ENCODE measurements at places on chromosomes 1 and 21. TPM values are rescaled to one million over a fixed set of nuclear protein-coding genes. Genes with fewer than 3 reads are reported as not detected.

GJA4 gene
- total RNA-seq, result not detected

SPATA6 gene
- 4.8 TPM for total RNA-seq

HAO2 gene
- not detected for total RNA-seq

CELA2B gene
- not detected for total RNA-seq

DNA sequence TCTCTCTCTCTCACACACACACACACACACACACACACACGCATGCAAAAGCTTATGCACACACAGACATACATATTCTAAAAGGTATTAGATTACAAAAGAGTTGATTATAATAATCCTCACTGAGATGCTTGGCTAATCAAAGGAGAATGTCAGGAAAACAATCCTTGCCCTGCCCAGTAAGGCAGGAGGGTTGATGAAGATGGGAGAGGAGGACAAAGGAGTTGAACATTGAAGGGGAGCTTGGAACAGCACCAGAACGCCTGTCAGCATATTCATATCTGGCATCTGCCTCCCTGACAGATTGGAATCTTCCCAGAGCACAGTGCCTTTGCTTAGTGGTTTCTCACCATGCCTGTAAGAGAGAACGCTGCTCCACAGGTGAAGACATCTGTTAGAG lies 68.6 kb upstream of the PALMD start:
- H3K36me3 ChIP-seq, result no peaks in the 10 kb centered on the region
- H3K27ac ChIP-seq, result no peak overlapping the region
- no peak overlapping the region for H3K4me3 ChIP-seq
- no peak for DNase-seq

DNA sequence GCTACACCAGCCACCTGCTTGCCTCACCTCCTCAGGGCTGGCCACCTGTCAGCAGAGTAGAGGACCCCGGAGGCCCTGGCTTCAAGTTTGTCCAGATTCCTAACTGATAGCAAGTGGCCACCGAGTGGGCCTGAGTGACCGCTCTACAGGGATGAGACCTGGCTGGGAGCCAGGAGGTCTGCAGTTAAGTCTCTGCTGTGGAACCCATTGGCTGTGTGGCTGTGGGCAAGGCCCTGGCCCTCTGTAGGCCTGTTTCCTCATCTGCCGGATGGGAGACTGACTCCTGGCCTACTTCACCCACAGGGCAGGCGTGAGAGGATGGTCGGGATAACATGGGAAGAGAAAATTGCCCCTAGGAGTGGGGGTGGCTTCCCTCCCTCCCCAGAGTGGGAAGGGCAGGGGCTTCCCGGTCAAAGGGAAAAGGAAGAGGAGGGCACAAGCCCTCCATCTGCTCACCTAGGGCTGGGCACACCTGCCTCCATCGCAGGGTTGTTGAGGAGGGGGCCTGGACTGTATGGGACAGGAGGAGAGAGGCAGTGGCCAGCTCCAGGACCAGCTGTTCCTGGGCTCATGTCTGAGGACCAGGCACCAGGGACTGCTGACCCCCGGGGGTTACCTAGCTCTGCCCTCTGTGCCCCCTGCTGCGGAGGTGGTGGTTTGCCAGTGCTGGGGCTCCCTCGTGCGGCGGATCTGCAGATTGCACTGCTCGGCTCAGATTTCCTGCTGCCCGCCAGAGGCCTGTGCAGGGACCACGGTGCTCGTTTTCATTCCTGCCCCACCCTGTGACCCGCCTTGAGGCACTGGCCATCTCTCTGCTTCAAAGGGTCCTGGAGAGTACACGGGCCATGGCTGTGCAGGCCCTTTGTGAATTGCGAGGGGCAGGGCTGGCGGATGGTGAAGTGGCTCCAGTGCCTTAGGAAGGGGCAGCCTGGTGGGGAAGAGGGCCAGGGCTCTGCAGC lies 9.1 kb upstream of the MTFR1L start:
- peaks cover 18% of the 10 kb centered on the region for H3K4me1 ChIP-seq
- H3K27ac ChIP-seq, result no peak overlapping the region
- DNase-seq, result peak; percentile 81
- H3K27me3 ChIP-seq, result no peaks in the 10 kb centered on the region

DNA sequence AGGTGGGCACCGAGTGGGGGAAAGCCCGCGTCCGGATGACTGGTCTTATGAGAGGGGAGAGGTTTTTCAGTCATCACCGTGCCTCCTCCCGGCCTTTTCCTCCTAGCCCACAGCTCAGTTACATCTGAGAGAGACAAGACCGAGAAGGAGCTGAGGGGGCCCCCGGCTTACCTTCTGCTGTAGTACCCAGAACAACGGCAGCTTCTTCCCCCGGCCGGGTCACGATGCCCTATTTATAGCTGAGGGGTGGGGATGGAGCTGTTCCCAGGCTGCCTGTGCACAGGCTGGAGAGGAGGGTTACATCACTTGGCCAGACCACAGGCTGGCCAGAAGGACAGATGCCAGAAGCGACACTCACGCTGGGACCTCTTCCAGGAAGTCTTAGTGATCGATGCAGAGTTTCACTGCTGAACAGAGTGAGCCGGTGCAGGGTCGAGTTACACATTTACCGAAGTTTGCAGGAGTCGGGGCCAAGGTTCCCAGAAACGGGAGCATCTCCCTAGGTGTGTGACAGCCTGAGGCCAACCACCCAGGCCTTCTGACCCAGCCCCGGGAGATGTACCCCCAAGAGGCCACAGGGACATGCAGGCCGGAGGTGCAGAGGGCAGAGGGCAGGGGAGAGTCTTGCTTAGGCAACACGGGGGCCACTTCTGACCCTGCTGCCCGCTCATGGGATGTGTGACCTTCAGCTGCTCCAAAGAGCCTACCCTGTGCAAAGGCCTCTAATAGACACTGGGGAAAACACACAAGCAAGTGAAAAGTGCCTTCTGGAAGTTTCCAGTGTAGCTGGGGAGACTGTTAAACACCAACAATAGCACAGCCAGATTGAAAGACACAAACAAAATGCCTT lies at the start of gene AGT:
AGT (minus strand) TSS at position 208 of the 850 bp plus-strand sequence. CDS start 3,299 bp downstream, outside the sequence.
- H3K36me3 ChIP-seq, result no peaks in the 10 kb centered on the region
- H3K27ac ChIP-seq, result no peak within 1 kb of the TSS
- no peak for DNase-seq
- H3K4me1 ChIP-seq, result no peaks in the 10 kb centered on the region
- H3K4me3 ChIP-seq, result no peak within 1 kb of the TSS

- H3K4me1 ChIP-seq, result no peaks in the 10 kb centered on the region
- H3K4me3 ChIP-seq, result no peak overlapping the region
- no peaks in the 10 kb centered on the region for H3K27me3 ChIP-seq
- no peak for DNase-seq
Measured at GRCh38 chr21:23725576-23725975, 1881.7 kb downstream of the MRPL39 start.

- DNase-seq, result no peak
- no peak overlapping the region for H3K27ac ChIP-seq
- no peak overlapping the region for H3K4me3 ChIP-seq
- no peaks in the 10 kb centered on the region for H3K4me1 ChIP-seq
- H3K27me3 ChIP-seq, result peaks cover 2% of the 10 kb centered on the region
Measured at GRCh38 chr1:171055966-171056643, 34.6 kb upstream of the FMO3 start.

- no peak for DNase-seq
- no peaks in the 10 kb centered on the region for H3K36me3 ChIP-seq
- no peak overlapping the region for H3K4me3 ChIP-seq
- peaks cover 5% of the 10 kb centered on the region for H3K27me3 ChIP-seq
Measured at GRCh38 chr1:84834419-84835064, 58.5 kb downstream of the LPAR3 start.

DNA sequence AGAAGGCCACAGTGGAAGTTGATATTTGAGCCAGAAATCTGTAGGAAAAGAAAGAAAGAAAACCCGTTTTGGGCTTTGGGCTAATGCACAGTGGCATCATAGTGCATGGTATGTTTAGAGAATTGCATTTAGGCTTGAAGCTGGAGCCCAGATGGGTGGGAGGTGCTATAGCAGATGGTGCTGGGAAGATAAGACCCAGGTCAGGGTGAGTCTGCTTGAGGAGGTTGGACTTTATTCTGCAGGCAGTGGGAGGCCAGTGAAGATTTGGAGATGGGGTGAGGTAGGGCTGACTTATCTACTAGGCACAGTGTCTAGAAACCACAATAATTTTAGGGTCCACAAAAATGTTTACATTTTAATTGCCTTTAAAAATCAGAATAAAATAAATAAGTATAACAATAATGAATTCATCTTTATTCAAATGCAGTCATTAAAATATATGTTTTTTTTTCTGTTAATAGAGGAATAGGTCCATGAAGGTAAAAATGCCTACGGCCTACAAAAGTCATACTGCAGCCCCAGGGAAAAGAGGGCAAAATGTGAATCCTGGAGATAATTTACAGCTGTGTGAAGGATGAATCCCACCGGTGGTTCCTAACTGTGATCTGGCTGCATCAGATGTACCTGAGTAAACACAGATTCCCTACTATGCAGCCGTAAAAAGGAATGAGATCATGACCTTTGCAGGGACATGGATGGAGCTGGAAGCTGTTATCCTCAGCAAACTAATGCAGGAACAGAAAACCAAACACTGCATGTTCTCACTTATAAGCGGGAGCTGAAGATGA lies 8.7 kb downstream of the DNAJC6 start:
- no peak overlapping the region for H3K27ac ChIP-seq
- no peaks in the 10 kb centered on the region for H3K36me3 ChIP-seq
- DNase-seq, result no peak
- peaks cover 2% of the 10 kb centered on the region for H3K27me3 ChIP-seq

DNA sequence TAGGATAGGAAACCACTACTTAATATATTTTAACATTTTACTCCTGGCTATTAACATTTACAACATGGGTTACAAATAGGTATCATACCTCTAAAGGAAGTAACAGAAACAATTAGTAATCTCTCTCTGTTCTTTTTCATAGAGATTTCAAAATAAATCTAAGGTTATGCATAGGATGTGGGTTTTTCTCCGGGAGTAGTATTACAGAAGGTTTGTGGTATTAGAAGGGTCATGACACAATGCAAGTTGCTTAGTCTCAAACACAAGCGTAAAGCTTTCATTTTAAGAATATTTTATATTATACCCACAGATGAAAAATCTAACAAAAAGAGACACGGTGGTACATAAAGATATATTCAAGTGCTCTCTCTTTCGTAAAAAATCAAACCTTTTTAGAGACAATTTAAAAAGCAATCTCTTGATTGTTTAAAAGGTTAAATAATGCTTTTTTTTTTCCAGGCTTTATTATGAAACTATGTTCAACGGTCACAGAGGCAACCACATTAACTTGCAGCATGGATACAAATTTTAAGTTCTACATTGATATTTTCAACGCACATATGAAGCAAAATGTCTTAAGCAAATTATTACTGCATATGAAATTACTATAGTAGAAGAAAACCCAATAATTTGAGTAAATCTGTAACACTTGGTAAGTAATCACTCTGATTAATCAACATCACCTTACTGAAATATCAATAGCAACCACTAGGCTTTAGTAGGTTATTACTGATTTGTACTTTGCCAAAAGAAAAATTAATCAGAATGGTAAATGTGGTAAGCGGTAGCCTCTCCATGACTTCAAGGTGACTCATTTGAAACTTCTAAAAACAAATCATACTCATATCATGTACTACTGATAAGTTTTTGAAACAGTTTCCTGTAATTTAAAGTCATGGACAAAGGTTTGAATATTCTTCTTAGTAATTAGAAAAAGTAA lies 97.4 kb upstream of the GFI1 start:
- no peaks in the 10 kb centered on the region for H3K27me3 ChIP-seq
- peaks cover 18% of the 10 kb centered on the region for H3K36me3 ChIP-seq
- no peak overlapping the region for H3K27ac ChIP-seq
- no peaks in the 10 kb centered on the region for H3K4me1 ChIP-seq

Data from activated B cell treated with CpG ODN at 0.5 μM for 24 hours (primary cell).